ENCODE measurements at places on chromosomes 2 and 18.

GRCh38 chr2:160387558-160388262 is 105.9 kb downstream of the RBMS1 start:
- DNase-seq = no peak

GRCh38 chr2:147026664-147027295 is 818.0 kb upstream of the ACVR2A start:
- no peak for DNase-seq

- DNase-seq = no peak
Observed at GRCh38 chr2:111990856-111991255, 64.2 kb upstream of the TMEM87B start.

GRCh38 chr2:8296306-8296705 is 385.6 kb upstream of the ID2 start:
- DNase-seq = no peak

DNA sequence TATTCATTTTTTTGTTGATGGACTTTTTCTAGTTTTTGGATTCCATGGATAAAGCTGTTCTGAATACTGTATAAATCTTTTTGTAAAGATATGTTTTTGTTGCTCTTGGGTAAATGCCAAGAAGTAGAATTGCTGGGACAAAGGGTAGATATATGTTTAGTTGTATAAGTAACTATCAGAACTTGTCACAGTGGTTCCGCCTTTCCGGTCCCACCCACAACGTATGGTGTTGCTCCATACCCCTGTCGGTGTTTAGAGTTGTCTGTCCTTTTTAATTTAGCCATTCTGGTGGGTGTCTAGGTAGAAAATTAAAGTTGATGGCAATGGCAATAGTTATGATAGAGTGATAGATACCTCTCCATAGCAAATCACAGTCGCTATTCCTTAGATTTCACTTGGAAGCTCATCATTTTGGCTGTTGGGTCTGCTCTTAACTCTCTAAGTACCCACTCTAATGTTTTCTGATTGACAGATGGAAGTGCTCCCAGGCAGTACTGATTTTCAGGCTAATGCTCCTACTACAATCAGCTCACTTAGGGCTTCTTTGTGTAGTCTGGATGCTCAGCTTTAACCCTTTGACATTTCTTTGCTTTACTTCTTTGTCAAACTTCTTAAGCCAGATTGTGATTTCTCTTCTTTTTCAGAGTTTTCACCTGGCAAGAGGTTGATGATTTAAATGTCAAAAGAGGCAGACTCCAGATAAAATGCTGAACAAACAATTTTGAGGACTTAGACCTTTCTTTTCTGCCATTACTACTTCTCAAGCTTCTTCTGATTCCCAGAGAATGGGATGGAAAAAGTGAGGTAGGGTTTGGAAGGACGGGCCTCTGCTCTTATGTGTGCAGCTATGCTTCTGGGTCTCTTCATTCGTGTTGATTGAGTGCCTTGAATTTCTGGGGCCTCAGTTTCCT is 156.4 kb downstream of the AQP4 start:
- no peak for DNase-seq

DNA sequence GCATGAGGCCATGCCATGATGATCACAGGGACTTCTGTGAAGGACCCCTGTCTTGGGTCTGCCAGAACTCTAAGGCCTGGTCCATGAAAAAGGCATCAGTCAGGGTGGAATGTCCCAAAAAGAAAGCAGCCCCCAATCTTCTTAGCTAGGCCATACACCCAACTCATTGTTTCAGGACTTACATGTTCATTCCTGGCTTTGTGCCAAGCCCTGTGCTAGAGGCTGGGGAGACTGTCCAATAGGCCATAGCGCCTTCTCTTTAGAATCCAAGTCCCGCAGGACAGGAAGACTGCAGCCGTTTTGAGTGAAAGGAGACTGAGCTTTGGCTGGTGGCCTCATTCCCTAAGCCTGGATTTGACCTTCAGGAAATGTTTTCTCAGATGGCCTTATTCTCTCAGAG is 247.3 kb downstream of the PRKCE start:
- no peak for DNase-seq

GRCh38 chr2:112705575-112705974 is 15.2 kb upstream of the NT5DC4 start:
- DNase-seq = no peak

- no peak for DNase-seq
Observed at GRCh38 chr2:105373895-105374401, 24.9 kb downstream of the FHL2 start.

GRCh38 chr2:229489016-229489415 is 217.9 kb upstream of the PID1 start:
- DNase-seq = no peak

DNA sequence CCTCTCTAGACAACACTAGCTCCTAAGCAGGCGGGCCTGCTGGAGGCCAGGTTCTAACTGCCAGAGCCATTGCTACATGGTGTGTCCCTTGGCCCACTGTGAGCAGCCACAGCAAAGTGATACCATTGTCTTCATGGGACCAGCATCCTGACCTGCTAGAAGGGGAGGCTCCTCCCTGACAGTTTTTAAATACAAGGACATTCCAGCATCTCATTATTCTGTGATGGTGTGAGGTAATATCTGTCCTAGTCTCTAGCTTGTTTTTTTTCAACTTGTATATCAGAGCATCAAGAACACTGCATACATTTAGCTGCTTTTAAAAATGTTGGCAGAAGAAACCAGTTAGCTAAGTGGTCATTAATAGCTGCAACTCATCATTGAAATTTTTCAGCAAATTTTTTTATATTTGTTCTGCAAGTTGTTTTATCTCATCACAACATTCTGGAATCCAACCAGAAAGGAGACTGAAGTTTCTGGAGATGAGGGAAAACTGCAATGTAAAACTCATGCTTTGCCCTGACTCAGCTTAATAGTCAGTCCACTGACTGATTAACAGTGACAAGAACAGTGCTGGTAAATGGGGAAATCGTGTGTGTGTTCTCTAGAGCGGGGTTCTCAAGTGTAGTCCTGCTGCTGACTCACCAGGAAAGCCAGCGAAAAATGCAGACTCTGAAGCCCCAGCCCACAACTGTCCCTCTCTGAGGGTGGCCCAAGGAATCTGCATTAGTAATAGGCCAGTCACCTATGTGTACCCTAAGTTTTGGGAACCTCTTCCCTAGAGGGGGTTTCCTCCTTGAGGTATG is 17.8 kb downstream of the MAPRE3 start:
- no peak for DNase-seq

- no peak for DNase-seq
Observed at GRCh38 chr18:57397440-57398132, 37.6 kb upstream of the ONECUT2 start.

- DNase-seq = peak; percentile 30
Observed at GRCh38 chr2:241724259-241724974, 10.0 kb upstream of the D2HGDH start.

DNA sequence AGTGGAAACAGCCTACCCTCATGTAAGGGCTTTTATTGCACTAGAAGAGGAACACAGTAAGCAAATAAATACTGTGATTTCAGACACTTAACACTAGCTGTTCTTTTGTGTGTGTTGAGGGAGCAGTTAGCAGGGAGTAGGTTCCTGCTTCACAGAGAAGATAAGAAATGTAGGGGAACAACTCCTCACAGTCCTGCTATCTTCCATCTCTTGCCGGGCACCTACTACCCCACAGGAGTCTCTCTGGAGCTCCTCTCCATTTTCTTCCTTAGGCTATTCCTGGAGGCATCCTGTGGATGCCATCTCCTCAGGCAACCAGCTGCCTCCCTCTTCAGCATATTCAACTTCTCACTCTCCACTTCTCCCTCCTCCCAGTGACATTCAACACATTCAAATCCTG is 145.0 kb downstream of the SRBD1 start:
- no peak for DNase-seq

GRCh38 chr2:11506611-11506969 is 27.3 kb upstream of the GREB1 start:
- DNase-seq = no peak

- DNase-seq = no peak
Observed at GRCh38 chr2:234412726-234413125, 84.2 kb downstream of the ARL4C start.

- DNase-seq = no peak
Observed at GRCh38 chr18:78884502-78884901, 95.1 kb upstream of the SALL3 start.

DNA sequence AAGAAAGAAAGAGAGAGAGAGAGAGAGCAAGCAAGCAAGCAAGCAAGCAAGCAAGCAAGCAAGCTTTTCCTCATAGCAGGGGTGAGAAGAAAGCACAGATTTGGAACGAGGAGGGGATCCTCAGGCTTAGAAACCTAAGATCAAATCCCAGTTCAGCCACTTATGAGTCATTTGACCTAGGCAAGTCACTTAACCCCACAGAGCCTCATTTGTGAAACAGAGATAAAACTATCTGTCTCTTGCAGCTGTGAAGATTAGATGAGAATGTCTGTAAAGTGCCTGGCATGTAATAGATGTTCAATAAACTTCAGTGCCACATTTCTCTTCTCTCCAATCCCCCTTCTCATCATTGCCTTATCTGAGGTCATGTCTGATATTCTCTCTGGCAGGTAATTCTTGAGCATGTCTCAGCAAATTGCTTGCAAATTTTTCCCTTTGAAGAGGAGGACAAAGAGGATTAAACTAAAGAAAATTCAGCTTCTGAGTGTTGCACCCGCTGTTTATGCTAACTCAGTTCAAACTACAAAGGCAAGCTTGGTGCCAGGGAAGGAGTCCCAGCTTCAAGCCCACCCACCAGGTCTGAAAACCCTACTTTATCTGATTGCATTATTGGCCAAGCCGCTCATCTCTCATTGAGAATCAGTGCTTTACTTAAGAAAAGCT is 20.3 kb downstream of the ALK start:
- no peak for DNase-seq

DNA sequence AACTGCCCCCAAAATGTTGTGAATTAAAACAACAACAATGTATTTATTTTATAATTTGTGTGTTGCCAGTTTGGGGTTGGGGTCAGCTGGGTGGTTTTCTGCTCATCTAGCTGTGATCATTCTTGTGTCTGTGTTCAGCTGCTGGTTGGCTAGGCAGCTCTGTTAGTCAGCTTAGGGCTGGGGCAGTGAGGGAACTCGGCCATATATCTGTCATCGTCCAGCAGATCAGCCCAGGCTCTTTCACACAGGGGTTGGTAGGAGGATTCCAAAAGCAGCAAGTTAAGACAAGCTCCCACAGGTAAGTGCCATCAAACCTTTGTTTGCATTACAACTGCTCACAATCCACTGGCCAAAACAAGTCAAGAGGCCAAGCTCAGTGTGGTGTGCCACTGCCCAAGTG is 121.5 kb downstream of the LPIN1 start:
- DNase-seq = no peak

DNA sequence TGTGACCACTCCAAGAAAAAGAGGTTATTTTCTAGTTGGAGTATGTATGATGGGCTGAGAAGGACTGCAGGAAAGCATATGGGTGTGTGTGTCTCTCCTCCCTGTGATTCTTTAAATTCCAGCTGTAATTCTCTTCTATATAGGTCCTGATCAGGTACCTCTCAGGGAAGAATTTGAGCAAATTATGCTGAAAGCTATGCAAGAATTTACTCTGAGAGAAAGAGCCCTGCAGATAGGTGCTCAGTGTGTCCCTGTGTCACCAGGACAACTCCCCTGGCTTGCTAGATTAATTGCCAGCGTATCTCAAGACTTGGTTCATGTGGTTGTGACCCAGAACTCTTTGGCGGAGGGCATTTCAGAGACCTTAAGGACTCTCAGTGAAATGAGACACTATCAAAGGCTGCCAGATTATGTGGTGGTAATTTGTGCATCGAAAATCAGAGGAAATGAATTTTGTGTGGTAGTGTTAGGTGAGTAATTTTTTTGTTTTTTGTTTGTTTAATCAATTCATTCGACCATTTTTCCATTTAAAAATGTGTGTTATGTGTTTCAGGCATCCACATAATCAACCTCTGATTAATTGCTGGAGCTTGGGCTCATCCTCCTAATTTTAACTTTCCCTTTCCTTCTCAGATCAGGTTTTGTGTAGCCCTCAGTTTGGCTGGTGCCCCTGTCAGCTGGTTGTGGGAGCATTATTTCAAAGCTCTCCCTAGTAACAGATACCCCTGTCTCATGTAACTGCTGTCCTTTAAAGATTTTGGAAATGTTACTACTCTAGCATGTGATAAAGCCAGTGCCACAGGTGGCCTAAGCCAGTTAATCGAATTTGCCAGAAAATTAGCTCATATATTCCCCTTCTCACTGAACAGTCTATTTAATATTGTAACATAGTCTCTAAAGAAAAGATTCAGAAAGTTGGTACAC is 150.9 kb downstream of the ESCO1 start:
- DNase-seq = no peak

DNA sequence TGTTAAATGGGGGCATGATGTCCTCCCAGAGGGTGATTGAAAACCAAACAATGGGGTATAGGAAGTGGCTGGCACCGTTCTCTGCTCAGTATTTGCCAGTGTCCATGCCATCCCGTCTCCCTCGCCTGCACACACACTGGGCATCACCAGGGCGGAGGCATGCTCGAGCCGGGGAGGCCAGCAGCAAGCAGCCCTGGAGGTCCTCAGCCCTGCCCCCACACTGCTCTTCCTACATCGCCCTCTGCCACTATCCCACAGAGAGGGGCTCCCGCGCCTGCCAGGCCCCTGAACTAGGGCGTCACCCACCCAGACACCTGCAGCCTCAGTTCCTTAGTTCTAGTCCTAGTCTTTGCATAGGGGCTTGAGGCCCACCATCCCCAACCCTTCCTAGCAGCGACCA is 50.9 kb downstream of the BIN1 start:
- no peak for DNase-seq

- no peak for DNase-seq
Observed at GRCh38 chr2:167192833-167193232, 304.6 kb downstream of the XIRP2 start.

- DNase-seq = no peak
Observed at GRCh38 chr2:65985986-65986385, 448.9 kb upstream of the MEIS1 start.

GRCh38 chr2:42848265-42848664 is 55.9 kb upstream of the HAAO start:
- DNase-seq = no peak

GRCh38 chr2:100781009-100781325 is 39.0 kb upstream of the NPAS2 start:
- DNase-seq = no peak

DNA sequence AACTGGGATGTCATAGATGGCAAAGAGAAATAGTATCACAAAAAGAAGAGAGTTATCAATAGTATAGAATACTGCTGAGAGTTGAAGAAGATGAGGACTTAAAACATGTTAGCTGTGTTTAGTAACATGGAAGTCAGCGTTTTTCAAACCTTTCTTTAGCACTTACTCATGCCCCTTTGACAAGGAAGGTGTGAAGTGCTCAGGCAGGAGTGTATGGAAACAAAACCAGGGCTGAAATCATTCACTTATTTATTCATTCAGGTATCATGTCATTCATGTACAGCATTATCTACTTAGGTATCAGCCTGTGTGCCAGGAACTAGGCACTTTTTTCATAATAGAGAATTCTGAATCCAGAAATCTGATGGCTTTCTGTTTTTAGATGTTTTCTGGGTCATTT is 27.2 kb downstream of the CD28 start:
- DNase-seq = no peak

DNA sequence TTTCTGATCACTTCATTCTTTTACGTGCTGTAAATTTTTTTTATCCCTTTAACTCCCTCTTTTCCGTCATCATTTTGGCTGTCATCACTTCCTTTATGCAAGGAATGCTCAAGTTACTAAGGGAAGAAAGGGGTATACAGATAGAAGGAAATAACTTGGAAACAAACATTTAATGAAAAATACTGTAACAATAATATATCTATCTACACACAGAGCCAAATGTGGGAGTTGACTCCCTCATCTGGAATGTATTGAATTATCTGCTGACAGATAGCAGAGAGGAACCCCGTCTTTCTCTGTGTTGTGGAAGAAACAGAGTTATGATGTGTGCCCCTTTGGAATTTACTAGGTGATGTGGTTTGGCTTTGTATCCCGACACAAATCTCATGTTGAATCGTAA is 182.5 kb upstream of the NXPH2 start:
- no peak for DNase-seq
